ENCODE measurements at places on chromosomes 1 and 21.
A peak's percentile ranks its signal among the peaks of the same experiment; 100 is the strongest.

DNA sequence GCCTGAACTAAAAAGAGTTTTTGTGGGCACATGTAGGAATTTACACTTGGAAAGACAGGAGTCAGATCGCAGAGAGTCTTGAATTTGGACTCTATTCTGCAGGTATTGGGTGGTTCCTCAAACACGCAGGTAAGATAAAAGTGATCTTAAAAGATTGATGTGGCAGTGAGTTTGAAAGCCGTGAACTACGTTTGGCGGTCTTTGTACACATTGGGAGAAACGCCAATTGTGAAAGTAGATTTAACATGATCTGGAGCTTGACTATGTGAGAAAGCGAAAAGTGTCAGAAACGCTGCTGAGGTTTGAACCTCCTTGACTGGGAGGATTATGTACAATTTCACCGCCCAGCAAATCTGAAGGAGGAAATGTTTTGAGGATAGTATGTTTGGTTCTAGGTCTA lies 1.5 kb upstream of the PPP2R5A start:
- no peak for DNase-seq

DNA sequence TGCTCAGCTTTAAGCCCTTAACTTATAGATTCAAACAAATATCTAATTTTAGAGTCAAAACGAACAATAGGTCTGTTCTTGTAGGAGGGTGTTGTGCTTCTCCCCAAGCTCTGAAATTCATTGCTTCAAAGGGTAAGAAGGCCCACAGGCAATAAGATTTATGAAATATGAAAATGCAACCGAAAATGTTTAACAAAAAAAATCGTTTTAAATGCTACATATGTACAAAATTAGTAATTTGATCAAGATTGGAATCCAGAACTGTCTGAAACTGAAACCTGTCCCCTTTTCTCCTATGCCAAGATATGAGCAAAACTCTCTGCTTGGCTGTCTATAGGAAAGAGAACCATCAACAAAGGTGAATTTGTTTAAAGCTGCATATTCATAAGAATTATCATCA lies 534.3 kb downstream of the PLPP3 start:
- no peak for DNase-seq

- no peak for DNase-seq
Measured at GRCh38 chr1:228471762-228472398, 15.3 kb upstream of the RNF187 start.

GRCh38 chr1:106232128-106232527 lies 824.3 kb upstream of the PRMT6 start:
- DNase-seq = no peak

DNA sequence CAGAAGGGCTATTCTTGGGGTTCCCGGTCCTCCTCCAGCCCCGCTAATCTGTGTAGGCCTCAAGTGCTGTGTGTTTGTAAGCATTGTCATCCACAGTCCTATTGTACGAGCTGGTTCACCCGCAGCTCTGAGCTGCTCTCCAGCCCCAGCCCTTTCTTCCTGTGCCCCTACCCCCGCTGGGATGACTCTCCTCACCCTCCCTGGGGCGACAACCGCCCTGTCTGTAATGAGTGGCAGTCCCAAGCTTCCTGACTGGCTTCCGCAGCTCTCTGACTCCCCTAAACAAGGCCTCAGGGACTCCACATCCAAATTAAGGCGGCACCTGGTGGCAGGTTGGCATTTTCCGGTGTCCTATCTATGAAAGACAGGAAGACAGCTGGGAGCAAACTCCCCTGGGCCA lies 45.8 kb downstream of the TFF3 start:
- DNase-seq = no peak

DNA sequence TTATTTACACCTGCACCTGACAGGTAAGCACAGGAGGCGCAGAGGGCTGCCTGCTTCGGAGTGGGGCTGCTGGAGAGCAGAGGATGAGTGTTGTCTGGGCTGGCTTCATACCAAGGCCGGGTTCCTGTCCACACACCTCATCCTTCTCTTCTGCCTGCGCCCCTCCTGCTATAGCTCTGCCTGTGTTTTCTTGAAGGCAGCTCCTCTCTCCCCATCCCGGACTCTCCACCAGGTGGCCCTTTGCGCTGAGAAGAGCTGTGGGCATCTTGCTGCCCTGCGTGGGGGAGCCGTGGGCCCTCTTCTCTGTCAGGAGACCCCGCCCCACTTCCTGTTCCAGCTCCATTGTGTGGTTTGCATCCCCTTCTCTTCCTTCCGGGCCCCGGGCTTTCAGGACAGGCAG lies 35.0 kb downstream of the ARHGEF10L start:
- no peak for DNase-seq

GRCh38 chr1:41641475-41641814 lies 157.0 kb upstream of the EDN2 start:
- no peak for DNase-seq

DNA sequence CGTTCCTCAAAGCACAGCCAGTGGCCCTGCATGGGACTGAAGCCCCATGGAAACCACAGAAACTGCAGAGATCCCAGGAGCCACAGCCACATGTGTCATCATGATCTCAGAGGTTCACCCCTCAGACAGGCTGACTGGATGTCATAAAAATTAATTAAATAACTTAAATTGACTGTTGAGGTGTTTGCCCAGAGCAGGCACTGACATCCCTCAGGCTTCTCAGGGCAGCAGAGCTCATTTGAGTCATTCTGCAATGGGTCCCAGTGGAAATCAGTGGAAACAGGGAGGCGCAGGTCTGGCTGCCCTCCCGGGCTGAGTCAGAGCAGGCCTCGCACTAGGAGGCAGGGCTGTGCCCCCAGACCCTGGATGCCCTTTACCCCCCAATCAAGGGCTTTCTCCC lies 135.1 kb downstream of the CDC7 start:
- peak; percentile 2 for DNase-seq

- no peak for DNase-seq
Measured at GRCh38 chr21:32388306-32388705, 4.5 kb downstream of the URB1 start.

DNA sequence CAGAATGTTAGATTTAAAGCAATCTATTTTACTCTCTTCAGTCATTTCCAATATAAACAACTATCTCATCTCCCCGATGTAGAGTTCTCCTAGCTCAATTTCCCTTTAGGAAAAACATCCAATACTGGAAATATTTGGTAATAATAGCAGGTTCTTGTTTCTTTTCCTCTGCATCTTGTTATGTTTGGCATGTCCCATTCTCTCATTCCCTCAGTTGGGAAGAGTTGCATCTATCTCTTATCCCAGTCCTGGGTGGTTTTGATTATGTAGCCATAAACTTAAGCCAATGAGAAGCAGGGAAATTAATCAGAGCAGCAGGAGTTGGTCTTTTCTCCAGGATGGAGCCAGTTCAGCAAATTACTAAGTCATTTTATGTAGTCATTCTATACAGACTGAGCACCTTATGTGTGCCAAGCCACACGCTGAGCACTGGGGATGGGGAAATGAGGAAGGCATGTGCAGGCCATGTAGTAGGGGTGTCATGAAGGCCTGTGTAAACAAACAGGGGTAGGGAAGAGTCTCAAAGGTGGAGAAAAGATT lies 418.2 kb upstream of the NFIA start:
- no peak for DNase-seq

DNA sequence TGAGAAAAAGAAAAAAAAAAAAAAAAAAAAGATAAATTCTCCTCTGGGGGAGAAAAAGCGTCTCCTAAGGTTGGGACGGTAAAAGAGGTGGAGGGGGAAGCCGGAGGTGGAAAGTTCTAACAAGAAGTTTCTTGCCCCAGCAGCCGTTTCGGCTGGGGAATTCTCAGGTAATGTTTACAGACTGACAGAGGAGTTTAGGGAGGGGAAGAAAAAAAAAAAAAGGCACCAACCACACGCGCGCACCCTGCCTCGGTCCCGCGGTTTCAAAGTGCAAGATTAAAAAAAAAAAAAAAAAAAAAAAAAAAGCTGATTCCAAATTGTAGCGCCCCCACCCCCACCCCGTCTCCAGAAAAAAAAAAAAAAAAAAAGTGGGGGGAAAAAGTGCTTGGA lies 504 bp downstream of the DHRS3 start:
- no peak for DNase-seq

- no peak for DNase-seq
Measured at GRCh38 chr1:162381383-162381782, at the start of gene C1orf226. Gene C1orf226 (plus strand): TSS chr1:162381728. CDS start chr1:162381902, 174 bp downstream.

DNA sequence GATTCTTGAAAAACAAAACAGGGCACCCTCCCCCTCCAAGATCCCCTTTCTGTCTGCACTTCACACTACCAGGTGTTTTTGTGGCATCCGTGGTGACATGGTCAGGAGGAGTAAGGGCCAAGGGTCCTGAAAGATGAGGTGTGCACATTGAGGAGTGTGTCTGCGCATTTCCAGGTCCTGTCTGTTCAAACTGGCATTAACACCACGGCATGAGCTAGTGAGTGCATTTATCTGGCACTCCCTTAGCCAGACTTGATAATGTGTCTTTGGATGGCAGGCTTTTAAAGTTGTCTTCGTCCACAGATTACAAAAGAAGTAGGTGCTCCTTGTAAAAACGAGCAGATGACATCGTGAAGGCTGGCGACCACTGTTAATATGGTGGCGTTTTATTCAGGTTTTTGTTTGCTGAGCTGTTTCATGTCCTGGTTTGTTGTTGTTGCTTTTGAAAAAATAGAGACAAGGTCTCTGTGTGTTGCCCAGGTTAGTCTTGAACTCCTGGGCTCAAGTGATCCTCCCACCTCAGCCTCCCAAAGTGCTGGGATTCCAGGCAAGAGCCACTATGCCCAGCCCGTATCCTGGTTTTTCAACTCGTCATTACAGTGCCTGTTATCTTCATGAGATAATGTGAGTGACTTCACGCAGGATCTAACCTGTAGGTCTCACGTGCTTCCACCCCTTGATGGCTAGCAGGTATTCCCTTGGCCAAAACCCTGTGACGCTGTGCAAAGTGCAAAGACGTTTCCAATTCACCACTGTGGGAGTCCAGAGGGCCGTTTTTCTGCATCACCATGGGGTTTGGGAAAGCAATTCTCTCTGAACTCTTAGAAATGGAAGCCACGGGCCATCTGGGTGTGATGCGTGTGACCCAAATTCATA lies 4.2 kb downstream of the TMEM51 start:
- no peak for DNase-seq

GRCh38 chr1:53514436-53514835 lies 55.2 kb downstream of the DMRTB1 start:
- no peak for DNase-seq

DNA sequence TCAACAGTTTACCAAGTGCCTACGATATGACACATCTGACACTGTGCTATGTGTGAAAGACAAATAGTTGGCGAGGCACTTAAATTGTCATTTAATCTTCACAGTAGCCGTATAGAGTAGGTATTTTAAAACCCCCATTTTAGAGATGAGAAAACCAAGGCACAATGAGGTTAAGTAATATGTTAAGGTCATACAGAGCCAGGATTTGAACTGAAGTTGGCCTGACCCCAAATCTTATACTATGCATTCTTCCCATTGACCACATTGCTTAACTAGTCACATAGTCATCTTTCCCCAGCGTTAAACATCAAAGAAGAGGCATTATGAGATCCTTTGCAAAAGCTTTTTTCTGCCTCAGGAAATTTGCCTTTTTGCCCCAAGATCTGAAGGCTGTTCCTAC lies 3.9 kb downstream of the INKA2 start:
- no peak for DNase-seq

DNA sequence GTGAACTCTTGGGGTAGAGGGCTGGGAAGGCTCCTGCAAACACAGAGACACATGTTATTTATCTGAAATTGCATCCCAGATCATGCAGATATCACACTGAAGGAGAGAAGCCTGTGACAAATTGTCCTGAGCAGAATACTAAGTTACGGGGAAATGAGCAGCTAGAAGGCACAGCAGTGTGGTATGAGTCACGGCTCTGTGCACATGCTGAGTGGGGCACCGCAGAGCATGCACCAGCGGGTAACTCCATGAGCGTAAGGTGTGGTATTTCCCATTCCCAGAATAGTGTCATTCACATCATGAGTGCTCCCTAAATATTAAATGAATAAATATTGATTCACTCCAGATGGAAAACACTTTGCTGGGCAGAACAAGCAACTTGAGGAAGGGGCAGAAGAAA lies 21.3 kb upstream of the FCRL2 start:
- no peak for DNase-seq

DNA sequence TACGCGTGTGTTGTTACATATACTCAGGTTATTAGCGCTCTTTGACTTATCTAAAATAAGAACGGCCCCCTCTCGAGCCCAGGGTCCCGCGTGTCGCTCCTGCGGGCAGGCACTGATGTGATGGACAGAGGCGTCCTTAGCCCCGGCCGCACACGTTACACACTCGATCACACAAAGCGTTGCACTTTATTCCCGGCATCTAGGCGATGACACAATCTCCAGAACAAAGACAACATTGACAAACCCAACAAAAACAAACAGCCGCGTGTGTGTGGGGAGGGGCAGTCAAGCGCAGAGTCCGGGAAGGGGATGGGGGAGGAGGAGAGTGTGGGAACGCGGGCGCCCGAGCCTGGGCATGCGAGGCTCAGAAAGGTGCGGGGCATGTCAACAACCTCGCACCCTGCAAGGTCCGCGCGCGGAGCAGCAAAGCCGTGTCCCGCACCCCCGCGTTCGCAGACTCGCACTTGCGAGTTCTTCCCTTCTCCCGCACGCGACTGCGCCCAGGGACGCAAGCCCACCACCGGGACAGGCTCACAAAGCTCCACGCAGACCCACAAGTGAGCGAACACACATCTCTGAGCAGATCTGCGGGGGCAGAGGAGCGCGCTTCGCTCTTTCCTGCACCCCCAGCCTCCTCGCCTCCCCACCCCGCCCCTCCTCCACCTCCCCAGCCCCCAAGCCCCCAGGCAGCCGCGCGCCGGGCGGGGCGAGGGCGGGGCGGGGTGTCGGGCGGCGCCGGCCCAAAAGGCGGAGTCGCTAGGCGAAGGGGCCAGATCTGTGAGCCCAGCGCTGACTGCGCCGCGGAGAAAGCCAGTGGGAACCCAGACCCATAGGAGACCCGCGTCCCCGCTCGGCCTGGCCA lies at the start of gene EFNA1:
Gene EFNA1, plus strand, starts transcription at position 772 of the 862 bp plus-strand sequence. CDS start 102 bp downstream, outside the sequence.
- DNase-seq = no peak

- no peak for DNase-seq
Measured at GRCh38 chr1:44264451-44264771, 51.1 kb downstream of the DMAP1 start.

DNA sequence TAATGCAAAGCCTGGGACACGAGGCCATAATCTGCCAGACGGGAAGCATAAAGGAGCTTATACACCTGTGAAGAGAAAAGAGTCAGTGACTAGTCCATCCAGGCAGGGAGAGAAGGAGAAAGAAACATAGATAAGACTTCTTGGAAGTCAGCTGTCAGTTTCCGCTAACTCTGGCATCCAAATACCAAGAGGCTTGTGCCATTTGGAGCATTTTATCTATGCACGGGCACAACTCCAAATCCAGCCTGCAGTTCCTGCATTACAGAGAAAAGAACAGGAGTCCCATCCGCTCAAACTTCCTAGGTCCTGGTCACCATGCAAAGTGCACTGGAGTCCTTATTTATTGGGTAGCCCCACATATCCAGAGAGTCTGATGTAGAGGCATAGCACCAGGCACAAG lies 27.9 kb downstream of the SEC16B start:
- no peak for DNase-seq

GRCh38 chr1:39145331-39145965 lies 59.0 kb upstream of the MACF1 start:
- no peak for DNase-seq

- no peak for DNase-seq
Measured at GRCh38 chr1:21668232-21668950, 766 bp downstream of the RAP1GAP start.

- no peak for DNase-seq
Measured at GRCh38 chr1:112464501-112464900, 44.3 kb upstream of the WNT2B start.

GRCh38 chr21:36691555-36692041 lies 7.3 kb upstream of the SIM2 start:
- no peak for DNase-seq

Data from GOT3 (cell line).